Activated CD4-positive, alpha-beta T cell treated with anti-CD3 and anti-CD28 coated beads, Interleukin-2, amount 50 U/mL, for 1 hour (primary cell): ENCODE measurements at places on chromosomes 11 and 22.

GRCh38 chr11:128867277-128867676, at the start of gene KCNJ1:
Gene KCNJ1 (minus strand): TSS chr11:128867296. CDS start chr11:128840243, 27,053 bp downstream.
- no peak for DNase-seq

GRCh38 chr11:44282620-44283019, 27.3 kb downstream of the ALX4 start:
- DNase-seq: no peak

- no peak for DNase-seq
Measured at GRCh38 chr22:29717789-29718188, 2.0 kb upstream of the CABP7 start.

DNA sequence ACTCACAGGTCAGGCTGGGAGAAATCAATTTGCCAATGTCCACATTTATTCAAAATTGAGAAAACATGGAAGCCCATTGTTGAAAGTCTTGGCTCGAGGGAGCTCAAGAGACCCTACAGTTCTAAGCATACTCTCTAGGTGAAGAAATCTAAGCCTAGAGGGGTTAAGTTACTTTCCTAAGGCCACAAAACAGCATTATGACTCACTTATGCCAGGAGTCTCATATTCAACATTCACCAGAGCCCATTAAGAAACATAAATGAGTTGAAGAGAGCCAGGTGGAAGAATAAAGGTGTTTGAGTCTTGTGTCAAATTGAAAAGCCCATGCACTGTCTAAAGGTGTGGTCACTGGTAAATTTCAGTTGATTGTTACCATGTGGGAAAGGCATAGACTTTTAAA, 108.1 kb downstream of the INSC start:
- no peak for DNase-seq

GRCh38 chr11:120899720-120900119, 124.2 kb upstream of the TBCEL start:
- no peak for DNase-seq

GRCh38 chr11:15926071-15926470, 430.3 kb downstream of the SOX6 start:
- DNase-seq: no peak

DNA sequence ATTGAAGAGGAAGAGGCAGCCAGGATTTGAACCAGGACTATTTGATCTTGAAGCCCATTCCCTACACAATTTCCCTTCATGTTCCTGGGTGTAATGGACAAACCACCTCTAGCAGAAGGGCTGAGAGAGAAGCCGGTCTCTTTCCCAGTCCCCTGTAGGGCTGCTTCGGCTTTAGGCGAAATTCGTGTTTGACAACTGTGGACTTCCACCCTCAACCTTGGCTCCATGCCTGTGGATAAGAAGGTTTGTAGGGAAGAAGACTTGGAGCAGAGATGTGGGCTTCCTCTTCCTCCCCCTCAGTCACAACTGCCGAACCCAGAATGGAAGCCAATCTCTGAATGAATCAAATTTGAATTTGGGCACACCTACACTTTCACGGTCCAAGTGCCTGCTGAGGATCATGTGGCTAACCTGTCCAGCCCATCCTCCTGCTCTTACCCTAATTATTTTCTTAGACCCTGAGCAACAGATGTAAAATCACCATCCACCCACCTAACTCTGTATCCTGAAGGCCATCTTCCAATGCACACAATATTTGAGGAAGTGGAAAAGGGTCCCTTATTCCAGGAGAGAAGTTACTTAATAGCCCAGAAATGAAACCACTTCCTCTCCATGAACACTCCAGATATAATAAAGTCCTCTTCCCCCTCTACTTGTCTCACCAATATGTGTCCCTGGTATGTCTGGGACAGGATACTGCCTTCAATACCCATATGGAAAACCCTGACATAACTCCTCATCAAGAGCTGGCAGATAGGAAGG, 10.1 kb upstream of the SCN2B start:
- DNase-seq: no peak

DNA sequence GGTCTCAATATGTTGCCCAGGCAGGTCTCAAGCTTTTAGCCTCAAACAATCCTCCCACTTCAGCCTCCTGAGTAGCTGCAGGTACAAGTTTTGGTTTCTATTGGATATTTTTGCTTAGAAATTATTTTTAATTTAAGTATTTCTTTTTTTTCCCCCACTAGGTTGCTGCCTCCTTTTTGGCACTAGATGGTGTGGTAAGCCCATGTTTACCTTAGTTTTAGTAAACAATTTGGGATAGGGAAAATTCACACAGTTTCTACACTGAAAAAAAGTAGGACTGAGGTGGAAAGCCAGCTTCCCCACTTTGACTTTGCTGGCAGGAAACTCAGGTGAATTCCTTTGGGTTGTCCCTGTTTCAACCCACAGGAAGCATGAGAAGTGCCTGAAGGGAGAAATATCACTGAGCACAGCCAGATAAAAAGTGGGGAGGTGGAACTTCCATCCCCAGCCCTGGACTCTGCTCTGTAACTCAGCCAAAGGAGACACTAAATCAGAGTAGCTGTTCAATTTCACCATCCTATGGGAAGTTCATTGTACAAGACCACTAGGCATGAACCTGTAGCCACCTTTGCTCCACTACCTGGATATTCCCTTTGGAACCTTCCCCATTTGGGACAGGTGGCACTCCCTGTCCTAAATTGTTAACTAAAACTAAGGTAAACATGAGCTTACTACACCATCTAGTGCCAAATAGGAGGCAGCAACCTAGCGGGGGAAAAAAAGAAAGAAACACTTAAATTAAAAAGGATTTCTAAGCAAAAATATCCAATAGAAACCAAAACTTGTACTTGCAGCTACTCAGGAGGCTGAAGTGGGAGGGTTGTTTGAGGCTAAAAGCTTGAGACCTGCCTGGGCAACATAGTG, 154.4 kb upstream of the FAT3 start:
- no peak for DNase-seq

- DNase-seq: no peak
Measured at GRCh38 chr11:81658722-81659121, 1074.9 kb downstream of the FAM181B start.

DNA sequence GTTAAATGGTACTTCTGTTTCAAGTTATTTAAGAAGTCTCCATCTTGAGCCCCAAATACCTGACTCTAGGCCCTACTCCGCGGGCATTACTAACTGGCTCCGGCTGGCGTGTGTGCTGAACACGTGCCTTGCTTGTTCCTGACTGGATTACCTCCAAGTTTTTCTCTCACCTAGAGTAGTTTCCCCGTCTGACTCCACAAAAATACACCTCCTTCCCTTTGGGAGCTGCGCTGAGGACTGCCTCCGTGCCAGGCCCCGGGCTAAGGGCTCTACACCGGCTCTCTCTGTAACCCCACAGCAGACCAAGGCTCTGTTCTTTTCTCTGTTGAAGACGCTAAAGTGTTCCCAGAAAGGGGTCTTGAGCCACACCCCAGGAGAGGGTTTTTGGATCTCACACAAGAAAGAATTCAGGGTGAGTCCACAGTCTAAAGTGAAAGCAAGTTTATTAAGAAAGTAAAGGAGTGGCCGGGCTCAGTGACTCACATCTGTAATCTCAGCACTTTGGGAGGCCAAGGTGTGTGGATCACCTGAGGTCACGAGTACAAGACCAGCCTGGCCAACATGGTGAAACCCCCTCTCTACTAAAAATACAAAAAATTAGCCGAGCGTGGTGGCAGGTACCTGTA, 61.8 kb downstream of the ANO1 start:
- DNase-seq: no peak

DNA sequence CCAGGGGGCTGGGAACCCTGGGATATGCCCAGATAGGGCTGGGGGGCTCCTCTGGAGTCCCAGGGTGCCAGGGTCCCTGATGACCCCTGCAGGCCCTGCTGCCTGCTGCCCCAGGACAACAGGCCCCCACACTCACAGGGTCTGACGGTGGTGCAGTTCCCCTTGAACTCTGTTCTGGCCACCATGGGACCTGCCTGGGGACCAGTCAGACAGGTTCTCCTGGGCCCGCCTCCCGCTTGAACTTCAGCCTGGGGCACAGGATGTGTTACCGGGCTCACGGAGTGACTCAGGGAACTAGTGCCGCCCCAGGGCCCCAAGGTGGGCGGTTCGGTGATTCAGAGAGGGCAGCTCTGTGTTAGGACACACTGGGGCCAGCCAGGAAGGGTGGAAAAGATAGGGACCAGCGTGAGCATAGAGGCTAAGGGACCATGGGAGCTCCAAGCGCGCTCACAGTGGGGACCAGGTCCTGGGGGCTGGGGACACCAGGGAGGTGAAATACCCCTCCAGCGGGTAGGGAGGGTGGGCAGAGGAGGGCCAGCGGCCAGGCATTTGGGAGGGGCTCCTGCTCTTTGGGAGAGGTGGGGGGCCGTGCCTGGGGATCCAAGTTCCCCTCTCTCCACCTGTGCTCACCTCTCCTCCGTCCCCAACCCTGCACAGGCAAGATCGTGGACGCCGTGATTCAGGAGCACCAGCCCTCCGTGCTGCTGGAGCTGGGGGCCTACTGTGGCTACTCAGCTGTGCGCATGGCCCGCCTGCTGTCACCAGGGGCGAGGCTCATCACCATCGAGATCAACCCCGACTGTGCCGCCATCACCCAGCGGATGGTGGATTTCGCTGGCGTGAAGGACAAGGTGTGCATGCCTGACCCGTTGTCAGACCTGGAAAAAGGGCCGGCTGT, 21.5 kb upstream of the TXNRD2 start:
- DNase-seq: no peak

GRCh38 chr11:9259981-9260837, 4.9 kb downstream of the DENND5A start:
- DNase-seq: no peak

- no peak for DNase-seq
Measured at GRCh38 chr11:118239509-118240205, 12.5 kb downstream of the MPZL3 start.

DNA sequence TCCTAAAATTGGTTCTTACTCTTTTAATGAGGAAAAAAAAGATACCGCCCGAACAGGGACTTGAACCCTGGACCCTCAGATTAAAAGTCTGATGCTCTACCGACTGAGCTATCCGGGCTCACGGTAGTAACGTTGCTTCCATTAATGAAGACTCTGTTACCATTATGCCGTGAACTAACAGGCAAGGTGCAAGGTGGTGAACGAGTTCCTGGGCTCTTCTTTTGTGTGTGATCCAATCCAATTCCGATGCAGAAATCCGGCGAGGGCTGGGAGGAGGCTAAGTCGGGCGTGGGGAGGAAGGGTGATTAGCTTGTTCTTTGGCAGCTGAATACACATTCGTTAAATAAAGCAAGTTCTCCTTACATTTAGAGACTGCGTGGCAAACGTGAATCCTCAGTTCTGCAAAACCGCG, 49.0 kb downstream of the OR4D9 start:
- peak; percentile 71 for DNase-seq

DNA sequence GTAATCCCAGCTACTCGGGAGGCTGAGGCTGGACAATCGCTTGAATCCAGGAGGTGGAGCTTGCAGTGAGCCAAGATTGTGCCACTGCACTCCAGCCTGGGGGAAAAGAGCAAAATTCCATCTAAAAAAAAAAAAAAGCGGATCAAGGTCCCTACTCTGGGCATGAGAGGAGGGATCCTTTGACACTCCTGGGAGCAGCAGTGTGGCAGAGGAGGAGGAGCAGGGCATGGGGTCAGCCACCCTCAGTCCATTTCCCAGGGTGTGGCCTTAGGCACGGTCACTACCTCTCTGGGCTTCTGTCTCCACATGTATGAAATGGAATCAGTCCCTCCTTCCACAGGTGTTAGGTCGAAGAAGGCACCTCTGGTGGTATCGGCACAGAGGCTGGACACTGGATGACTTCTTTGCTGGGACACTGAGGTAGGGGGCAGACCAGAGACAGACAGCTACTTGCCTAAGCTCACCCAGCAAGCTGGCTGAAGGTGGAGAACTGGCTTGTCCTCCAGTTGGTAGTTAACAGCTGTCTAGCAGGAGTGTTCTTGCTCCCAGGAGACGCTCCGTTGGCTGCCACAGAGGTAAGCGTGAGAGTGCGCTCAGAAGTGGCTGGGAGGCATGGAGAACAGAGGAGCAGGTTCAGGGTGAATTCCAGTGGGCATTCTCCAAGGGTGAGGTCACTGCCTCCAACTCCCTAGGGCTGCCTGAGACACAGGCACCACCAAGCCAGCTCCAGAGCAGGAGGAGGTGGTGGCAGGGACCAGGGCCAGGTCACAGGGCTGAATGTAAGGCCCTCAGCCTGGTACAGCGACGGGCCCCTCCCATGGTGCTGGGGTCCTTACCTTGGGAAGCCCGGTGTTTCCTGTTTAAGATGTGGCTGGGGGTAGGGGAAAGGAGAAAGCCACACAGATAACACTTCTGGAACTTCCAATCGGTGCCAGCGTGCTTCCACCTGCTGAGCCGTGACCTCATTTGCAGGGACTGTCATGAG, 19.5 kb downstream of the TXN2 start:
- no peak for DNase-seq

DNA sequence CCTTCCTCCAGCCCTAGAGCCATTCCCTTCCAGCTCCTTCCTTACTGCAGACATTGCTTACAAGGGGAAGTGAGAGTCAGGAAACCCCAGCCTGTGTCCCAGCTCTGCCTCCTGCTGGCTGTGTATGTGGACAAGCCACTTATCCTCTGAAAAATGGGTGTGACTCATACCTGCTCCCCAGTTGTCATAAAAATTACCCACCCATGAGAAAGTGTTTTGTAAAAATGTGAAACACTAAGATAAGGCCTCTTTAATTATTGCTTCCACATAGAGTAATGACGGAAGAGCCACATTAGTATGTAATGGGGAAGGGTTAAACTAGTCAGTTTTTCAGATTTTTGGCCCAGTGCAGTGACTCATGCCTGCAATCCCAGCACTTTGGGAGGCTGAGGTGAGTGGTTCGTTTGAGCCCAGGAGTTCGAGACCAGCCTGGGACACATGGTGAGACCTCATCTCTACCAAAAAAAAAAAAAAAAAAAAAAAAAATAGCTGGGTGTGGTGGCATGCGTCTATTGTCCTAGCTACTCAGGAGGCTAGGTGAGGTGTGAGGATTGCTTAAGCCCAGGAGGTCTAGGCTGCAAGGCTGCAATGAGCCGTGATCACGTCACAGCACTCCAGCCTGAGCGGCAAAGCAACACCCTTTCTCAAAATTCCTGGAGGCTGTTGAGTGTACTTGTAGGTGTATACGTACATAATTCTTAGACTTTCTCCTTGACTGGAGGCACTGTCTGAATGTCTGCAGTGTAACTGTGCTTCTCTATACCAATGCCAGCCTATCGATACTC, 84.9 kb downstream of the CTTN start:
- DNase-seq: no peak

GRCh38 chr11:11498195-11498594, 123.6 kb downstream of the GALNT18 start:
- DNase-seq: no peak

DNA sequence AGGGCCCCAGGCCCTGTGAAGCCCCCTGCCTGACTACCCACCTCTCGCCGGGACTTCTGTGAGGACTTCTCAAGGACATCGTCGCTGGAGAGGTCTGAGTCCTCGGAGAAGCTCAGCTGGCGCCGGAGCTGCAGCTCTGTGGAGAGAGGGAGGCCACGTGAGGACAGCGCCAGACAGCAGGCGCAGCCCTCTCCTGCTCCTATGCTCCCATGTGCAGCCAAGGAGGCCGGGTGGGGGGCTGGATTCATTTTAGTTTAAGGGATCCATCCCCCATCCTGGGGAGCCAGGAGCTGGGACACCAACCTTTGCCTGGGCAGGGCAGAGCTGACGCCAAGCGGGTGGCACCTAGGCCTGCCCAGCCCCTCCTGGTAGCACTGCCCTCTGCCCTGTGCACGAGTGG, 42.4 kb upstream of the BID start:
- no peak for DNase-seq
